ENCODE measurements at places on chromosomes 2 and 18.

GRCh38 chr18:8808001-8808400 lies 102.6 kb downstream of the MTCL1 start:
- H3K36me3 ChIP-seq: peaks cover 6% of the 10 kb centered on the region
- H3K27me3 ChIP-seq: no peaks in the 10 kb centered on the region
- no peak overlapping the region for H3K27ac ChIP-seq
- DNase-seq: no peak
- no peak overlapping the region for H3K4me3 ChIP-seq

DNA sequence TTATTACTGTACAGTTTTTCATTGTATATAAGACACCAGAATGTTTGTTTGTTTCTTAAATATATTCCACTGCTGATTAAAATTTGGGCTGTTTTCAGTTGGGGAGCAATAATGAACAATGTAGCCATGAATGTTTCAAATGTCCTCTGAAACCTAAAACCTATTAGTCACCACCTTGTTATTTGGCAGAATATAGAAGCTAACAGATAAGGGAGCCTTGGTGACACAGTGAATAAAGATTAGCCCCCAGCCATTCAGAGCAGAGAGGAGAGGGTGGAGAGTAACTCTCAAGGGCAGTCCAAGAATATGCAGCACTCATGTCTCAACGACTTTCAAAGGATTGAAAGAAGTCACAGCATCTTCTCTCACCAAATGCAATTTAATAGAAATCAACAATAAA lies 43.1 kb upstream of the ATP8B1 start:
- no peak overlapping the region for H3K27ac ChIP-seq
- H3K4me1 ChIP-seq: peaks cover 19% of the 10 kb centered on the region
- no peak for DNase-seq

- H3K27me3 ChIP-seq: peaks cover 45% of the 10 kb centered on the region
- H3K36me3 ChIP-seq: no peaks in the 10 kb centered on the region
- H3K4me3 ChIP-seq: peak overlapping the region; percentile 81
- H3K4me1 ChIP-seq: peaks cover 7% of the 10 kb centered on the region
- DNase-seq: no peak
These were observed 217.9 kb downstream of the VAPA start for GRCh38 chr18:10131460-10132395.

DNA sequence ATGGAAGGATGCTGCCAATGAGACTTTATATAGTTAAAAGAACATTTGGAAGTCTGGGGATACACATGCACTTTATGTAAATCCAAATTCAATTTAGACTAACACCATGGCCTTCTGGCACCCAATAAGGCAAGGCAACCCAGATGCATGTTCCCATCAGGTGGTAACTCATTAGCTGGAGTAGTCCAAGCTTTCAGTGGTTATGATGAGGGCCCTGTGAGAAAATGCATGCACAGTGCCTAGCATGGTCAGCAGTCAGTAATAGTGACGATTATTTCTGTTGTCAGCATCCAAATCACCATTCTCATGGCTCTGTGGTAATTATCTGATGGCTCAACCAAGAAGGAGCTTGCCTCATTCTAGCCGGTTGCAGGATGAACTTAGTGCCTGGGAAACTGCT lies 70.3 kb upstream of the CTLA4 start:
- peaks cover 23% of the 10 kb centered on the region for H3K27me3 ChIP-seq
- H3K27ac ChIP-seq: no peak overlapping the region
- H3K4me1 ChIP-seq: peaks cover 10% of the 10 kb centered on the region
- no peak for DNase-seq
- no peaks in the 10 kb centered on the region for H3K36me3 ChIP-seq

- no peaks in the 10 kb centered on the region for H3K27me3 ChIP-seq
- no peak overlapping the region for H3K27ac ChIP-seq
- H3K36me3 ChIP-seq: peaks cover 8% of the 10 kb centered on the region
- H3K4me3 ChIP-seq: no peak overlapping the region
These were observed 466.8 kb upstream of the ZEB2 start for GRCh38 chr2:144986691-144987090.

DNA sequence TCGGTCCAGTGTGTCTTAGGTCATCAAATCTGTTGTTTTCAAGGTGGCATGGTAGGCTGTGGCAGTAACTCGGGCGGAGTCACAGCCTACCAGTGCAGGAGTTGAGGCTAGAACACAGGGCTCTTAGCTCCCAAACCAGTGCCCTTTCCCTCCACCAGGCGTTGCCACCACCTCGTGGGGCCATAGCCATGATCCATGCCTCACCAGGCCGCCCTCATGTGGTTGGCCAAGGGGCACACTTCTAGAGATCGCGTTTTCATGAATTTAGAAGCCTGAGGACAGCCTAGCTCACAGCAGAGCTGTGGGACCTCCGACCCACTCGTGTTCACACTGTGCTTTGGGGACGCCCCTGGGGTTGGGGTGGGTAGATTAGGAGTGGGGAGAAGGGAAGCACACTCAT lies 10.6 kb downstream of the SEC11C start:
- H3K4me1 ChIP-seq: peaks cover 22% of the 10 kb centered on the region
- no peak overlapping the region for H3K27ac ChIP-seq
- H3K4me3 ChIP-seq: no peak overlapping the region
- DNase-seq: no peak

GRCh38 chr2:238098901-238099713 lies 1.0 kb upstream of the ESPNL start:
- H3K4me1 ChIP-seq: peaks cover 65% of the 10 kb centered on the region
- H3K27me3 ChIP-seq: no peaks in the 10 kb centered on the region
- peaks cover 38% of the 10 kb centered on the region for H3K36me3 ChIP-seq

DNA sequence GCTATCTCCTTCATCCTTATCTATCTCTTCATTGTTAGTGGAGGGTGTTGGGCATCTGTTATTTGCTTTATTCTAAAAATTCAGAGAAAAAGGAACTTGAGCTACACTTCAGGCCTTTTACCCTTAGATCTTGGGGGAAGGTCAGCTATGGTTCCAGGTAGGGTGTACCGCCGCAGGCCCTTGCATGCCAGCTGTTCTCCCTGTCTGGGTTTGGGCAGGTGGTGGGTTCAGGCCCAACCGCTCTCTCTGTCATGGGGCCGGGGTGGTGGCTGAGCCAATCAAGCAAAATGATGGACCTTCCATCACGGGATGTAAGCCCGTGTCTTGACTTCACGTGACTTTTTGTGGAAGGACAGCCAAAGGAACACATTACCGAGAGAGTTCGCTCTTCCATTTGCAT lies 231.1 kb downstream of the LDLRAD4 start:
- no peak for DNase-seq
- no peak overlapping the region for H3K27ac ChIP-seq
- H3K4me3 ChIP-seq: no peak overlapping the region
- H3K27me3 ChIP-seq: peaks cover 9% of the 10 kb centered on the region
- peaks cover 27% of the 10 kb centered on the region for H3K4me1 ChIP-seq

DNA sequence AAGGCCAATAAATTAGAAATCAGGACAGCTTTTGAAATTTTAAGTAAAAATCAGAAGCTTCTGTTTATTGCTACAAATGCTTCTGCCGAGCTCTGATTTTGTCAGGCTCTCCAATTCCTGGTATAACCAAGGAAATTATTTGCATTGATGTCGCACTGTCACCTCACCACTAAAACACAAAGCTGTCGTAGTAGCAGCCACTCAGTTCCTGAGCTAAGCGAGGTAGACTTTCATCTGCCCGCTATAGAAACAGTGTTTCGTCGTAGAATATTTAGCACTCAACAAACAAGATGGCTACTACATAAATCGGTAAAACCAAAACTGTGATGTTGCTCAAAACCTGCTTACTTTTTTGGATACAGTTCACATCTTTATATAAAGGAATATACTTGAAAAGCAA lies 141.3 kb upstream of the FOSL2 start:
- no peaks in the 10 kb centered on the region for H3K27me3 ChIP-seq
- peaks cover 9% of the 10 kb centered on the region for H3K4me1 ChIP-seq
- no peak overlapping the region for H3K4me3 ChIP-seq

- no peaks in the 10 kb centered on the region for H3K36me3 ChIP-seq
- no peak overlapping the region for H3K27ac ChIP-seq
- no peak overlapping the region for H3K4me3 ChIP-seq
- H3K4me1 ChIP-seq: peaks cover 1% of the 10 kb centered on the region
These were observed 149.4 kb upstream of the SLC39A10 start for GRCh38 chr2:195507447-195508138.

DNA sequence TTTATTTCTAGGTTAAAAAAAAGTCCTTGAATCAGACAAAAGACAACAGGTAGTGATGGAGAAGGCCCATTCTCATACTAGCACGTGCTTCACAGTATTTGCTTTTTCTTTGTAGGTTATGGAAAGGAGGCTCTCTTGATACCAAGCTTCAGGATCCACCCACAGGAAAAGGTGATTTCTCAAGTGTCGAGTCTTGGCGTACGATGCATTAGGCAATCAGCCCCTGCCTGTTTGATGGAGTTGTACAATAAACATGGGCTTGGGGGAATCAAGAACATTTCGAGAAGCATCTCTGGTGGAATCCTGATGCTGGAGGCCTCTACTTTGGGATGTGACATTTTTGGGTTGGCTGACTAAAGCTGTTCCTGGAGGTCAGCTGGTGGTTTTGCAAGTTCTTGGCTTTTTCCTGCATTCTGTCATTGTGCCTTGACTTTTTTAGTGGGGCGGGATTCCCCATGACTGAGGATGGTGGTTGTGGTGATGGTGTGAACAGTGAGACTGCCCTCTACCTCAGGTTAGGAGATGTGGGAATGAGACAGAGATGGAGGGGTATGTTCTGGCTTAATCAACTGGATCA lies 231.5 kb upstream of the SPRED2 start:
- H3K4me1 ChIP-seq: peaks cover 5% of the 10 kb centered on the region
- DNase-seq: no peak
- no peak overlapping the region for H3K4me3 ChIP-seq

GRCh38 chr2:85754313-85755095 lies 713 bp downstream of the ATOH8 start:
- peak overlapping the region; percentile 69 for H3K27ac ChIP-seq
- H3K4me3 ChIP-seq: peak overlapping the region; percentile 89
- H3K4me1 ChIP-seq: peaks cover 46% of the 10 kb centered on the region
- DNase-seq: peak; percentile 14
- H3K36me3 ChIP-seq: peaks cover 2% of the 10 kb centered on the region

DNA sequence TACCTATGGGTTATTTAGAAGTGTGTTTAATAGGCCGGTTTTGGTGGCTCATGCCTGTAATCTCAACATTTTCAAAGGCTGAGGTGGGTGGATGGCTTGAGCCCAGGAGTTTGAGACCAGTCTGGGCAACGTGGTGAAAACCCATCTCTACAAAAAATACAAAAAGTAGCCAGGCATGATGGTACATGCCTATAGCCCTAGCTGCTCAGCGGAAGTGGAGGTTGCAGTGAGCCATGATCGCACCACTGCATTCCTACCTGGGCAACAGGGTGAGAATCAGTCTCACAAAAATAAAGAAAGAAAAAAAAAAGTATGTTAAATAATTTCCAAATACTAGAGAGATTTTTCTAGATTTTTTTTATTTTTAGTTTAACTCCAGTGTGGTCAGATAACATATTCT lies 316.0 kb downstream of the KIAA1328 start:
- H3K4me3 ChIP-seq: no peak overlapping the region
- no peaks in the 10 kb centered on the region for H3K27me3 ChIP-seq
- no peak overlapping the region for H3K27ac ChIP-seq
- H3K36me3 ChIP-seq: peaks cover 4% of the 10 kb centered on the region
- H3K4me1 ChIP-seq: no peaks in the 10 kb centered on the region

DNA sequence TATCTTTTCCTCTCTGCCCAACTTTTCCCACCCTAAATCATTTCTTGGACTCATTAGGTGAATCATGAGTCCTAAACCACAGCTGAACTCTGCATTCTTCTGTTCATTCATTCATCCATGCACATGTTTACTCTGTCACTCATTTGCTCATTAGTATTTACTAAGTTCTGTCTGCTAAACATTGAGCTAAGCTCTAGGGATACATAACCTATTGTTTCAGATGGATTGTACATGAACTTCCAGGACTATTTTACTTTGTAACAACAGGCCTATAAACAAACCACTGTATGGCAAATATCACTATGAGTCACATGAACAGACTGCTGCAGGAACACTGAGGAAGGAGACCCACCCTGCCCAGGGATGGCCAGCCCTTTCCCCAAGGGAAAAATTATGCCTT lies 14.6 kb upstream of the DYNC2LI1 start:
- H3K27me3 ChIP-seq: peaks cover 5% of the 10 kb centered on the region
- H3K36me3 ChIP-seq: no peaks in the 10 kb centered on the region
- H3K4me1 ChIP-seq: no peaks in the 10 kb centered on the region
- H3K4me3 ChIP-seq: no peak overlapping the region
- no peak for DNase-seq

GRCh38 chr2:36058076-36058475 lies 297.5 kb upstream of the CRIM1 start:
- H3K36me3 ChIP-seq: peaks cover 2% of the 10 kb centered on the region
- no peak overlapping the region for H3K27ac ChIP-seq
- H3K4me1 ChIP-seq: peaks cover 19% of the 10 kb centered on the region

DNA sequence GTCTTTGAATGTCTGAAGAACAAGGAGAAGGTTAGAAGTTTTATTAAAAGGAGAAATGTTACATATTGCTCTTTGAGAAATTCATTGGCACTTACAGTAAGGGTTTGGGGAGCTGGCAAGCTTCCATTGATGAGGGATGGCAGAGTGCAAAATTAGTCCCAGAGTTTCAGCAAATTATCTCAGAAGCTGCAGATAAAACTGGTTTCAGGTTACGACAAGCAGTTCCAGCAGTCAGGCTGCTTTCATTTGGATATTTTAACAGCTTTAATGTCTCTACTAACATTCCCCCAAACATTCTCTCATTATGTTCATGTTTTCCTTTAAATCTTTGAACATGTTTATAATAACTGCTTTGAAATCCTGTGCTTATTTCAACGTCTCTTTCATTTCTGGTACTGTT lies 153.1 kb downstream of the TTC27 start:
- DNase-seq: no peak
- no peaks in the 10 kb centered on the region for H3K4me1 ChIP-seq
- no peaks in the 10 kb centered on the region for H3K27me3 ChIP-seq

- H3K27me3 ChIP-seq: no peaks in the 10 kb centered on the region
- DNase-seq: no peak
- peaks cover 59% of the 10 kb centered on the region for H3K36me3 ChIP-seq
These were observed 23.3 kb downstream of the PUM2 start for GRCh38 chr2:20327370-20327769.

- no peaks in the 10 kb centered on the region for H3K27me3 ChIP-seq
- no peak overlapping the region for H3K27ac ChIP-seq
- H3K4me1 ChIP-seq: no peaks in the 10 kb centered on the region
These were observed 441.5 kb downstream of the ZNF516 start for GRCh38 chr18:76053551-76053950.

GRCh38 chr2:202774104-202774503 lies 97.5 kb downstream of the ICA1L start:
- no peaks in the 10 kb centered on the region for H3K4me1 ChIP-seq
- DNase-seq: no peak
- no peaks in the 10 kb centered on the region for H3K27me3 ChIP-seq
- H3K27ac ChIP-seq: peak overlapping the region; percentile 15
- H3K36me3 ChIP-seq: peaks cover 12% of the 10 kb centered on the region
- H3K4me3 ChIP-seq: no peak overlapping the region

DNA sequence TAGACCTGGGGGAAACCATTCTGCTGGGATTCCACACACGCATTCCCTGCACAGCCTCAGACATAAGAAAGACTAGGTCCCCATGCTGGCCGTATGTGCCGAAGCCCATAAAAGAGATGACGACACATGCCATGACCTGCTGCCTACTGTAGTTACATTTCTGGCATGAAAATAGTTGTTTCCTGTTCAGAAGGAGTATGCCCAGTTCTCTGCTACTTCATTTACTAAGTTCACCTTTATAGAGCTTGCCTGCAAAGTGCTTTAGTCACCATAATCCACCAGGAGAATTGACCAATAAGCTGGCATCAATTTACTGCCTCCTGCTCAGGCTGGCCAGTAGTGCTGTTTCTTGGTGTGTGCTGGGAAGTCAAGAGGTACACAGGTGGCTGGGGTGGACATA lies 150.2 kb upstream of the ALPP start:
- peaks cover 26% of the 10 kb centered on the region for H3K36me3 ChIP-seq
- H3K4me3 ChIP-seq: no peak overlapping the region
- H3K4me1 ChIP-seq: peaks cover 8% of the 10 kb centered on the region
- H3K27ac ChIP-seq: no peak overlapping the region
